ENCODE measurements at places on chromosomes 5 and 9.
A peak's percentile ranks its signal among the peaks of the same experiment; 100 is the strongest.

DNA sequence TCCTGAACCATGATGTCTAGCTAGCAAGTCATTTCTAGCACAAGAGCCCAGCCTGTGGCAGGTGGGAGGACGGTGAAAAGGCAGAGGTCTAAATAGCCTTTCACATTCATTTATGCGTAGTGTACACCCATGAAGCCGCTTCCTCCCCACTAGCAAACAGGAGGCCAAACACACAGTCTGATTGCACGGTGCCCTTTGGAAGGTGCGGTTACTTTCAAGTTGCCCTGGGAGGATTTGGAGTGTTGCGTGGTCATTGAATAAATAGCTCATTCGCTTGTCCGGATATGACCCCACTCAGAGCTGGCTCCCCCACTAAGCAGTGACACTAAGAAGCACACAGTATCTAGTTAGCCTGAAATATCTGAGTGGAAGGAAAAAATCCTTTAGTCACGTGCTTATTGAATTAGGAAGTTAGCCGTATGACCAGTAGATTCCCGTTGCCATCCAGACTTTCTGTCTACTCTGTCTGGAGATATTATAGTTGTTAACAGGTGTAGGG is 664 bp upstream of the ARSB start:
- peak; percentile 56 for DNase-seq

DNA sequence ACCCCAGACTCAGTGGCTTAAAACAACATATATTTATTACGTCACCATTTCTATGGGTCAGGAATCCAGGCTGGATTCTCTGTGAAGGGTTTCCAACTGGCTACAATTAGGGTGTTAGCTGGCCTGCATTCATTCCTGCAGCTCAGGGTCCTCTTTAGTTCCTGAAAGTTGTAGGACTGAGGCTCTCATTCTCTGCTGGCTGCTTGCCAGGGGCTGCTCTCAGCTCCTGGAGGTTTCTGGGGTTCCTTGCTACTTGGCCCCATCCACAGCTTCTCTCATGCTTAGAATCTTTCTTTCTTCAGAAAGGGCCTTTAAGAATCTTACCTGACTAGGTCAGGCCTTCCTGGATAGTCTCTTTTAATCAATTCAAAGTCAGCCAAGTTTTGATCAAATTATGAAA is 424.6 kb downstream of the GADD45G start:
- DNase-seq, result no peak

DNA sequence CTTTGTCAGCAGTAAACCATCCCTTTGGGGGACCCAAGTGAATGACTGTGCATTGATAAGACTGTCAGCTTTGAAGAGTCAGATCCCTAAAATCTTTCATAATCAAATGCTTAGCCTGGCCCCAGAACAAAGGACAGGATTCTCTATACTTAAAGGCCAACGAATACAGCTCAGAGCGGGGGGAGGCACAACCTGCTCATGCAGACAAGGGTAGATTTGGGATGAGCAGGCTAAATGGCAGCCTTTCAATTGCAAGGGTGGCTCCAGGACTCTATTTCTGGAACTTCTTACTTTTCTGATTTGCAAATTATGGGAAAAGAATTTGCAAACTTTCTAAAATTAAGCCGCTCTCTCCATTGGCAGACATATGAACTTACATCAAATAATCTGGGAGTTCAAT is 66.4 kb downstream of the ELL2 start:
- no peak for DNase-seq

GRCh38 chr9:15521254-15521653 is 10.5 kb upstream of the PSIP1 start:
- DNase-seq, result no peak

GRCh38 chr9:88458716-88459465 is 70.6 kb downstream of the SPIN1 start:
- no peak for DNase-seq

DNA sequence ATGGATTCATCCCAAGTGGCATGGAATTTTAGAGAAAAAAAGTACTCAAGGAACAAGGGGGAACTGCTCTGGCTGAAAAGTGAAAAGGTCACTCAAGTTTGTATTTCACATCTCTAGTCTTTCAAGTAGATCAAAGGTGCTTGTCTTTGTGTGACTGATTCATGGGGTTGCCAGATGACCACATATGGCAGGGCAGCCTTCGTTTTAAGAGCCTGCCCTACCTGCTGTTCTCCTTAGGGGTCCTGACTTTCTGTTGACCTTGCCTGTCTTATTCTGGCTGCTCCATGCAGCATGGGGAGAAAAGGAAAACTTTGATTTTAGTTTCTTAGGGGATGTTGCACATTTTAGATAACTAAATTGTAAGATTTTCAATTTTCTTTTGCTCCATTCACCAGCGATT is 877.7 kb downstream of the TLE1 start:
- DNase-seq, result no peak

GRCh38 chr5:60671899-60672692 is 27.9 kb downstream of the DEPDC1B start:
- DNase-seq, result no peak

DNA sequence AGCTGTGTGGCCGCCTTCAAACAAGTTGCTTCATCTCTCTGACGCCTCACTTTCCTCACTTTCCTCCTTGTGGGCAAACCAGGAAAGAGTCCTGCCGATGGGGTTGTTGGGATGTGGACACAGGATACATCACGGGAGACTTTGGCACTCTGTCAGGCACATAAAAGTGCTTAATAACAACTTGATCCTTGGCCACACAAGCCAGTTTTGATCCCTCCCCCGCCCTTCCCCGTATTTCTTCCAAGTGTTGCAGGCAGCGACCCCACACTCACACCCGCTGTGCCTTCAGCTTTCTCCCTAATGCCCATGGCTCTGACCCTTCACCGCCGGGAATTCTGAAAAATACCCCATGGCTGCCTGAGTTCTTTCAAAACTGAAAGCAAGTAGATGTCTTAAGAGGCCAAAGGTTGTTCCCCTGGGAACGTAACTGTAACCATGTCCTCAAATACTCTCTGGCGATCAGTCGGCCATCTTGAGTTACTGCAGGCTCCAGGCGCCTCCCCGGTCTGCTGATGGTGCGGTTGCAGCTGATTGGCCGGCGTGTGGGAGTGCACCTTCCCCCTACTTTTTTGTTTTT is 59.8 kb downstream of the ARHGEF37 start:
- DNase-seq, result peak; percentile 76

DNA sequence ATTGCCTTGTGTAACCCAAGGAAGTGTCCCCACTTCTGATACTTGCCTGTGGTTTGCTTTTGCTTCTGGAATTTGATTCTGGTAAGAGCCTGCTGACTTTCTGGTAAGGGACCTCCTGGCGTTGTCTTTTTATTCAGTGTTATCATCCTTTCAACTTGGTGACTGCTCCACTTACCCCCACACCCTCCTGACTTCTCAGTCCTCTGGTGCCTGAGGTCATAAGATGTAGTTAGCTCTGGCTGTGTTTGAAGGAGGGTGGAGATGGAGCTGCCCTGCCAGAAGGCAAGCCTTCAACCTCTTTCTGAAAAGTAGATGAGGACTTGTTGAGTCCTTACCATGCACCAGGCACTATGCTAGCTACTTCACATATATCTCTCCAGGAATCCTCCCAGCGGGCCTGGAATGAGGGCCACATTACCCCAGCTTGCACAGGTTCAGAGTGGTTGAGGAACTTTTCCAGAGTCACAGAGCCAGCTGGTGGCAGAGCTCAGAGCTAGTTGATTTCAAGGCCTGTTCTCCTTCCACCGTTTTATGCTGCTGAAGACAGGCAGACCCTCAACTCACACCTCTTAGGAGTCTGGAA is 45.2 kb upstream of the PITX1 start:
- no peak for DNase-seq

- peak; percentile 46 for DNase-seq
Measured at GRCh38 chr9:27766073-27766835, 193.0 kb upstream of the C9orf72 start.

GRCh38 chr5:64688965-64689364 is 1.3 kb upstream of the SHISAL2B start:
- no peak for DNase-seq

DNA sequence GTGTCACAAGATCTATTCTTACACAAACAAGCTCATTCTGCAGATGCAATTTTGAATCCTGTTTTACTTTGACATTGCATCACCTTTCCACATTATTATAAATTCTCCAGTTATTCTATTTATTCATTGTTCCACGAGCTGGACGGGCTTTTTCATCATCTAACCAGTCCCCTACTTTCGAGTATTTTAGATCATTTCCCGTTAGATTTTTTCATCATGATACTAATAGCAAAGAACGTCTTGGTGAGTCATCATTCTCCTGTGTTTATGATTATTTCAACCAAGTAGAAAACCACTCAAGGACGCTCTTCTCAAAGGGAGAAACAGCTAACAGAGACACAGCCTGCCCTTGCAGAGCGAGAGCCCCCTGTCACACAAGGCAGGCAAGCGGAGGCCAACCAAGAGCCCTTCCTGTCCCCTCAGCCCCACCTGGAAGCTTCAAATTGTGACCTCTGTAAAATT is 15.1 kb downstream of the BBLN start:
- DNase-seq, result no peak

DNA sequence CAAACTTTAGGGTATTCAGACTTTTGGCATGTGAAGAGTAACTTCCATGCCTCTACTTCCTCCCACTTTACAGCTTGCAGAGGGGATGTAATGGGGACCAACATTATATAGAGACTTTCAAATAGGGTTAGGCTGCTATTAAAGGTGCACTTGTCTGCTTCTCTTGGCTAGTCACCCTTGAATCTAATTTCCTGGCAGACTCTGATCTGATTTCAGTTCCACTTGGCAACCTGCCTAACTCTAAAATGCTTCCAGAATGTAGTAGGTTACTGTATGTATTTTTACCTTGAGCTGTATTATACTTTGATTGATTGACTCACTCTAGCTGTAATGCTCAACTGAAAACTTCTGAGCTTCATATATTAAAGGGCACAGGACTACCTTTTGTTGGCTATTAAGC is 693.4 kb downstream of the KCTD16 start:
- no peak for DNase-seq

- peak; percentile 92 for DNase-seq
Measured at GRCh38 chr9:3875361-3876132, 349.7 kb upstream of the RFX3 start.

DNA sequence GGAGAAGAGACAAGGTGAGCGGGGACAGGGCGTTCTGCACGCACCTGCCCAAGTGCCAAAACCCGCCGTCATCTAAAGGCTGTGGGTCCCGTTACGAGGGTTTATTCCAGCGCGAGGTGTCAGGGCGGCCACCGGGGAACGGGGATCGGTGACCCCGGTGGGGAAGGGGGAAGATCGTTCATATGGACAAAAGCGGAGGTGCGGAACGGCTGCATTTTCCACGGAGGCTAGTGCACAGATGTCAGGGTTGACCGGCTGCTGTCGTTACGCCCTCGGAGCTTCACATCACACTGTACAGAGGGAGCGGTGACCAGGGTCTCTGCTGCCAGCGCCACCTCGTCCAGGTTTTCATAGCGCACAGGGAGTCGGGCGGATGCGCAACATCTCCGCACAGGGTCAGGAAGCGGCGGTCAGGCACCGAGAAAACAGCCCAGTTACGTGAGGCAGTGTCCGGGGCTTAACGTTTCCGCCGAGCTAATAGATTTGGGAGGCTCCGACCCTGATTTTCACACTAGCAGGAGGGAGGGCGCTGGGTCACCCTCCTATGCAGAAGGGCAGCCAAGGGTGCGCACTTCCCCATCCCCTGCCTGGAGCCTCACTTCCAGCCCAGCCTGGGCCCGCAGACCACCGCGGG is 13.5 kb downstream of the BTNL9 start:
- no peak for DNase-seq

DNA sequence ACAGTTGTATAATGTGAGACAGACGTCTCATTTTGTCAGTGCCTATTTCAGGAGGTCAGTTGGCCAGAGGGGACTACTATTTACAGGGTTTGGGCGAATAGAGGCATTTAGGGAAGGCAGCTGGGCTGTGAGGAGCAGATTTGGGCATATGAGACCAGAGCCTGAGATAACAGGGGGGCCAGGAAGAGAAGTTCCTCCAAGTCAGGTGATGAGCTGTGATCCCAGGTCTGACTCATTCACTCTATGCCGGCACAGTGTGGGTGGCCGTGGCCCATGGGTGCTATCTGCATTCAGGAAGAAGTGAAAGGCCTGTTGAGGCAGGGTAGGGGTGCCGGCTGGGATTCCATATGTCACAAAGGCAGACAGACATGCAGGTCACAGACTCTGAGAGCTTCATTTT is 142.8 kb downstream of the PDZD2 start:
- DNase-seq, result no peak

- no peak for DNase-seq
Measured at GRCh38 chr9:69542942-69543704, 129.0 kb downstream of the APBA1 start.

- DNase-seq, result no peak
Measured at GRCh38 chr5:137600721-137601360, 101.7 kb upstream of the SPOCK1 start.

- DNase-seq, result no peak
Measured at GRCh38 chr5:138438724-138439476, at the start of gene REEP2. REEP2 (plus strand) TSS chr5:138439057; CDS start chr5:138439209, 152 bp downstream.

DNA sequence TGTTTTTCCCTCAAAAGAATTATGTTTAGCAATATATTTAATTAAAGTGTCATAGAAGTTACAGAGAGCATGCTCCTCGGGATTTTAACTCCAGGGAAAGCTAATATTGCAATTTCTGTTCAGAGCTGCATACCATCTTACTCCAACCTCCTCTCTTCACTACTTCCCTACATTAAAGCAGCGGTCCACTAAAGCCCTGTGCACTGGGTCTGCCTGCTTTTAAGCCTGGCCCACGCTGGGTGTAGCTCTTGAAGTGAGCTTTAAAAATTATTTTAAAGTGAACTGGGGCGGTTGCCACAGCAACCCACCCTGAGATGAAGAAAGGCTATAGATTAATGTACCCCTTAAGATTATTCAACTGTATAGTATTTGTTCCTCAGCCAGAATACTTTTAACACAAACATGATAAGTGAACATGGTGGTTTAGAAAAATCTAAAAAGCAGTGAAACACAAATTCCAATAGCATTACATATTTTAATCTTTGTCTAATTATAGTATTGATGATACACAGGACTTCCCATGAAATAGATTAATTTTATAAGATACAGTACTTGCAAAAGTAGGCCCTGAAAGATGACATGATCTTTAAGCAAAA is 3.9 kb upstream of the MEF2C start:
- no peak for DNase-seq

DNA sequence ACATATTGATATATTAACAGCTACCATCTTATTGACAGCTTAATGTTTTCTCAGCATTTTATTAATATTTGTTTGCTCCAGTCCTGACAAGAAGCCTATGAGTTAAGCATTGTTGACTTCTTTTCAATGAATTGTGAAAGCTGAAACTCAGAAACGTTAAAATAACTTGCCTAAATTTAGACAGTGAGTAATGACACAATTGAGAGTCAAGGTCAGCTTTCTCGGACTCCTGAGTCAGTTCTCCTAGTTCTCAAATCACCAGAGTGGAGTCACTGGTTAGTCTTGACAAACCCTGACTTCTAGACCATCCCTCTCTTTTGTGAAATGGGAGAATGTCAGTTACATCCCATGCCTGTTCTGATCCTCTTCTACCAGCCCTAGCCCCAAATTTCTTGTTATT is 222.7 kb upstream of the ACO1 start:
- DNase-seq, result no peak

DNA sequence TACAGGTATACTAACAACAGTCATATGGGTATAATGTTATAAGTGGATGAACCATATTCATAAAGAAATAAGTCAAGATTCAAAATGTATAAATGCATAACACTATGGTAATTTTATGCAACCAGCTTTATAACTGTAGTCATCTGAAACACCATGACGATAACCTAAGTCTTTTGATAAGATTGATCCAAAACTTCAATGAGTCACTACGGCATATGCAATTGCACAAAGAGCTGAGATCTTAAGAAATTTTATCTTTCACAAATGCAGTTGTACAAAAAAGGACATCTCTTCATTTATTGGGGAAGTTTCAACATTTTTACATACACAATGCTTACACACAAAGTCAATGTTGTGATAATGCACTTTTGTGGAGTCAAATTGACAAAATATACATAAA is 20.3 kb downstream of the FAM81B start:
- no peak for DNase-seq

All from brain microvascular endothelial cell (primary cell).